Activated T-helper 2 cell treated with anti-CD3 and anti-CD28 coated beads, Interferon-gamma antibody, Interleukin-2, Interleukin-4, amounts not matched to agents 10 μg/mL and 5 μg/mL and 100 μg/mL, durations not matched to agents 14 hours and 24 hours and 36 hours (primary cell): ENCODE measurements at places on chromosomes 3 and 15.

DNA sequence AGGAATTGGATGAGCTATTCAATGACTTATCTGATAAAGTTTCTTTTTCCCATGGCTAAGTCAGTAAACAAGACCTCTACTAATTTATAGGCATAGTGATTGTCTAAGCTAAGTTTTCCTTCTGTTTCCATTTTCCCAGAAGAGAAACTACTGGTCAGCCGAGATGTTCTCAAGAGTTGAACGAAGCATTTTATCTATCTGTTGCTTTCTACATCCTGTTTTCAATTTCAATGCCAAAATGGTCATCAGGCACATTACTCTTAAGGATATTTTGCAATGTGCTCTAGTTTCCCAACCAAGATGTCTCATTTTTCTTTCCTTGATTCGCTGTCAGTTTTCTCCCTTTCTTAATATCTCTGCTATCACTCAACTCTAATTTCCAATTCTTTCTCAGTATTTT, 228.7 kb downstream of the MBNL1 start:
- DNase-seq, result no peak

DNA sequence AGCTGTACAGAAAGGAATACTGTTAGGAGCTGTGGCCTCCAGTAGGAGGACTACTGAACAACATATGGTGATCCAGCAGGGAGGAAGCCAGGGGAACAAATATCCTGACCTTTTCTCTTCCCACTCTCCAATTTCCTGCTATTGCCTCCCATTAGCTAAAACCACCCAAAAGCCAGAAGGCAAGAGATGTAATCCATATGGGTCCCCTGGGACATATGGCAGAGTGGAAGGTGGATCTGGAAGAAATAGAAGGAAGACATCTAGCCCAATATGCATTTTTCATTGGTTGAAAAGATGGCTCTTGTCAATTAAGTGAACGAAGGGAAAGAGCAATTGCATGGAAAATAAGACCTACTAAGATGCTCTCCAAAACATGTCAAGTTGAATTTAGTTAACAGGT, 167.2 kb downstream of the CNTN3 start:
- DNase-seq, result no peak

- DNase-seq, result no peak
Observed at GRCh38 chr3:169213956-169214355, 449.6 kb downstream of the MECOM start.

- no peak for DNase-seq
Observed at GRCh38 chr15:65069779-65070546, 2.2 kb upstream of the RASL12 start.

- no peak for DNase-seq
Observed at GRCh38 chr15:89781055-89781454, 4.9 kb downstream of the MESP2 start.

- DNase-seq, result no peak
Observed at GRCh38 chr3:172086071-172086470, 46.7 kb downstream of the FNDC3B start.

GRCh38 chr15:54836052-54836795, 360.5 kb downstream of the RSL24D1 start:
- no peak for DNase-seq

DNA sequence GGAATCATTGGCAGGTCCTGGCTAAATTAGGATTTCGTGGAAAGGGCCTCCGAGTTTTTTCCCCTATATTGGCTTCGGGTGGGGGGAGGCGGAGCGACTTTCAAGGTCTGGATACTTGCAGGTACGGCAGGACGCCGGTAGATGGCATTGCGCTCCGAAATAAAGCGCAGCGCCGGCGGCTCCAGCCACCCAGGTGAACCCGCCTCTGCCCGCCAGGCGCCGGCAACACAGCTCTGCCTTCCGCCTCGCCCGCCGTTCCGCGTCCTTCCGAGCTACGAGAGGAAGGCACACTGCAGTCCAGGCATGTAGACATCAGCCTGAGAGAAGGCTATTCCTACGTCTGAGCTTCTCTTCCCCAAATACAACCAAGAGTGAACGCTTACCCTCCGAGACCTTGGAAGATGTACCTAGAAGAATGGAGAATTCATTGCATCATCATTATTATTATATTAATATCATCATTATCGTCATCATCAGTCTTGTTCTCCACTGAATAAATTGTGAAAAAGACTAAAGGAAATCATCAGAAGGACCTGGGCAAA, 514.1 kb downstream of the MECOM start:
- DNase-seq, result peak; percentile 69

- no peak for DNase-seq
Observed at GRCh38 chr15:69660658-69661405, 208.2 kb downstream of the RPLP1 start.

GRCh38 chr15:62280625-62281024, 115.5 kb upstream of the C2CD4B start:
- no peak for DNase-seq

DNA sequence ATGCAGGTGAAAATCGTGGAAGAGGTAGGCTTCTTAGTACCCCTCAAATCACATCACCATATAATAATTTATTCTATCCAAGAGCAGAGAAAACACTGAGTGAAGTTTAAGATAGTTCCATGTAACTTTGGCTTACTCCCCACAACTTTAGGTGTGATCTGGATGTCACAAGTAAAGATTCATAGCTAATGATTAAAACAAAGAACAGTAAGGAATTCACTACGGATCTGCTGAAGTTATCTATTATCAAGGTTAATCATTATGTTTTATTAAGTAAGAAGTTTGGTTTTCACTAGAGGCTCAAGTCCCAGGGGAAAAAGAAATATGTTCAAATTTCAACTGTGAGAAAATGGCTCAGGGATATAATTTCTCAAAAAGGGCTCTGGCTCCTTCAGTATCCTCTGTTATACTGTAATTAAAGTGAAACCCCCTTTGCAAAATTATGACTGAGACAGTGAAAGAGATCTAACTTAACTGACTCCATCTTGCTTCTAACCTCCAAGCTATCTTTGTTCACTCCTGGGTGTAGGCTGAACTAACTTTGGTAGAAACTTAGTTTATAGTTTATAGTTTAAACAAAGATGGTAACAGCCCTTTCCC, 17.1 kb downstream of the CD80 start:
- DNase-seq, result no peak

- no peak for DNase-seq
Observed at GRCh38 chr3:69011096-69011730, 2.3 kb downstream of the EOGT start.

DNA sequence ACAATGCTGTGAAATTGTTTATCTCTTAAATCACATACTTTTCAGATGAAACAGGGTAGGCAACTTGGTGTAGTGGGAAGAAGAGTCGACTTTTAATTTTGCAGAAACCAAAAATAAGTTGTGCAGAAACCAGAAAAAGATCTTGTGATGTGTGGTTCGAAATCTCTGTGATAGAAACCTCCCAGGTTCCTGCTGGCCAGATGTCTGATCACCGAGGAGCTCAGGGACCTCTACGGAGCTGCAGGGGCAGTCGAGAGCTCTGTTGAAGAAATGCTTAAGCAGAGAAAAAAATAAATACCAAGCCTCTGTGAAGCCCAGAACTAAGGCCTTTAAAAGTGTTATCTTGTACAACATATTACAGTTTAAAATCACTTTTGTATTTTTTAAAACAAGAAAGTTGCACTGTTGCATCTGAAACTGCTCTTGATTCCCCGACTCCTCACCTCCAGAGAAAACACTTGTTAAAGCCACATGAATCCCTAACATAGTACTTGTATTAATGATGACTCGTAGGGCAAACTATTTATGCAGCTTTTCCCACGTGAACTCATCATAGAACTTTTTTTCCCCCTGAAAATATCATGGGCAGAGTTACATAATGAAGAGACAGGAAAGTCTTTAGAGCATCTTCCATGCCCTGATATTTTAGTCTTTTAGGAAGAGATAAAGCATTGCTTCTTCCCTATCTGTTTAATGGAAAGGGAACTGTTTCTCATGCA, 51.3 kb downstream of the CCK start:
- DNase-seq, result no peak

DNA sequence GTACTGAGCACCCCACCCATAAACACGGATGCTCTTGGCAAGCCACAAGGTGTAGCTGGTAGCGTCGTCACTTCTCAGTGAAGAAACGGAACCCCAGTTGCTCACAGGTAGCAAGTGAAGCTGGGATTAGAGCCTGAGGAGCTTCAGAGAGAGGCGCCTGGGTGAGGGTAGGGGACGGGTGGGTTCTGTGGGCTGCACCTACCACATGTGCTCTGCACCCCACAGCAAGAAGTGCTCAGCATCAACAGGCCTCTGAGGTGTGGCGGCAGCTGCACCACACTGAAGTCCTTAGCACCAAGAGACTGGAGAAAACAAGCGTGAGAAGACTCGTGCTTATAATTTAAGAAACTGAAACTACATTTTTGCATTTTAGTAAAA, 9.8 kb downstream of the MAP6D1 start:
- no peak for DNase-seq

GRCh38 chr15:41971089-41971894, 1.1 kb downstream of the EHD4 start:
- peak; percentile 73 for DNase-seq

DNA sequence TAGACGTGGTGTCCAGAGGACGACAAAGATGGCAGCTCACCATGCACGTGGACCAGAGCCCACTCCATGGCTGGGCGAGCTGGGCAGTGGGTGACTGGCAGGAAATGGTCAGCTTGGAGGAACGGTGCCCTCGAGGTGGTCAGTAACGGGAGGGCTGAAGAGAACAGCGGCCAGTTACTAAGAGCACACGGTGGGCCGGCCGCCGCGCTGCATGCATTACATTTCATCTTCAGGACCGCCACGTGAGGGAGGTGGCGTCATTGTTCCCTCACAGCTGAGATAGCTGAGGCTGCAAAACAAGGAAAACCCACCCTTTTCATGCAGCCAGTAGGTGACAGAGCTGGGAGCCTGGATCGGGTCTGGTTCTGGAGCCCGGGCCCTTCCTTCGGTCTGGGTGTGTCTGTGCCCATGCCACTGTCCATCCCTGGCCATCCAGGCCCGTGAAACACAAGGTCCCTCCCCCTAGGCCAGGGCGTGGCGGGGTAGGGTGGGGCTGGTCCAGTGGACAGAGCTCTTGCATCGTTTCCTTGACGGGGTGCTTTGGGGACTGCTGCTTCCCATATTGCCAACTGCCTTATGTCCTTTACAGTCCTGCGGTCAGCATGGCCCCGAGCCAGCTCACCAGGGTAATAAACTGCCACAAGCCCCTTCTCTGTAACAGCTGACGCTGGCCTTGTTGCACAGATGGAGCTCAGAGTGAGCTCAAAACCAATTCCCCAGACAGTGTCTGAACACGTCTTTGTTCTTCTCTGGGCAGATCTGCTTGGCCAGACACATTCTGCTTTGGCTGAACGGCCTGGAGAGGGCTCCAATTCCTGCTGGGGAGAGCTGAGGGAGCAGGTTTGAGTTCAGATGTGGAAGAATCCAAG, 51.8 kb downstream of the RGMA start:
- DNase-seq, result no peak

DNA sequence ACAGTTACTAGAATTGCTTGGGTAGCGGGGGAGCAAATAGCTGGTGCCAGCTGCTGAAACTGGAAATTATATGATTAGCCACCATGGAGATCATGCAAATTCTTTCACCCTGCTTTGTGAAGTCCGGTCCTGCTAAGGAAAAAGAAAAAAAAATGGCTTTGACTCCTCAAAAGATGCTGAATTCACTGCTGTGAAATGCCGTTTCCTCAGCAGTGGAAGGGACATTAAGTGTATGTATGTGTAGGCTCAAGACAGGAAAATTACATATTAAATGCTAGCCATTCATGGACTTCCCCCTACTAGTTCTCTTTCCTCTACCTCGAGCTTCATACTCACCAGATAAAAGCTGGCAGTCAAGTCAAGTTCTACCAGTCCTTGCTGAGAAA, 81.9 kb upstream of the ZBED2 start:
- no peak for DNase-seq
